Adrenal gland (tissue), 19 donors: ENCODE measurements at places on chromosomes 5 and 9. TPM values are rescaled to one million over a fixed set of nuclear protein-coding genes. Genes with fewer than 3 reads are reported as not detected.

- H3K27me3 ChIP-seq = no peaks in the 10 kb centered on the region
- H3K27ac ChIP-seq = no peak overlapping the region
- no peaks in the 10 kb centered on the region for H3K36me3 ChIP-seq
- H3K4me3 ChIP-seq = no peak overlapping the region
- DNase-seq = no peak
These were observed 216.1 kb downstream of the CFAP90 start for GRCh38 chr5:7634837-7635236.

GRCh38 chr5:172902497-172903472 is 56.4 kb upstream of the RPL26L1 start:
- peaks cover 62% of the 10 kb centered on the region for H3K4me1 ChIP-seq
- no peak overlapping the region for H3K4me3 ChIP-seq
- peak; percentile 97 for DNase-seq
- no peaks in the 10 kb centered on the region for H3K27me3 ChIP-seq
- H3K27ac ChIP-seq = peak overlapping the region; percentile 95
- H3K36me3 ChIP-seq = no peaks in the 10 kb centered on the region

- H3K4me1 ChIP-seq = peaks cover 14% of the 10 kb centered on the region
- H3K4me3 ChIP-seq = peak within 1 kb of the TSS; percentile 56
- H3K27me3 ChIP-seq = no peaks in the 10 kb centered on the region
- DNase-seq = peak; percentile 94
- peak within 1 kb of the TSS; percentile 49 for H3K27ac ChIP-seq
These were observed at the start of gene NIM1K for GRCh38 chr5:43191740-43192557. TSS of gene NIM1K (plus strand) at chr5:43192225. CDS start at chr5:43245776, 53,551 bp downstream.

- no peak for DNase-seq
- H3K36me3 ChIP-seq = no peaks in the 10 kb centered on the region
- H3K4me1 ChIP-seq = no peaks in the 10 kb centered on the region
- H3K27me3 ChIP-seq = peaks cover 13% of the 10 kb centered on the region
- no peak overlapping the region for H3K27ac ChIP-seq
- no peak overlapping the region for H3K4me3 ChIP-seq
These were observed 17.3 kb upstream of the SMIM32 start for GRCh38 chr5:136210259-136210658.

DNA sequence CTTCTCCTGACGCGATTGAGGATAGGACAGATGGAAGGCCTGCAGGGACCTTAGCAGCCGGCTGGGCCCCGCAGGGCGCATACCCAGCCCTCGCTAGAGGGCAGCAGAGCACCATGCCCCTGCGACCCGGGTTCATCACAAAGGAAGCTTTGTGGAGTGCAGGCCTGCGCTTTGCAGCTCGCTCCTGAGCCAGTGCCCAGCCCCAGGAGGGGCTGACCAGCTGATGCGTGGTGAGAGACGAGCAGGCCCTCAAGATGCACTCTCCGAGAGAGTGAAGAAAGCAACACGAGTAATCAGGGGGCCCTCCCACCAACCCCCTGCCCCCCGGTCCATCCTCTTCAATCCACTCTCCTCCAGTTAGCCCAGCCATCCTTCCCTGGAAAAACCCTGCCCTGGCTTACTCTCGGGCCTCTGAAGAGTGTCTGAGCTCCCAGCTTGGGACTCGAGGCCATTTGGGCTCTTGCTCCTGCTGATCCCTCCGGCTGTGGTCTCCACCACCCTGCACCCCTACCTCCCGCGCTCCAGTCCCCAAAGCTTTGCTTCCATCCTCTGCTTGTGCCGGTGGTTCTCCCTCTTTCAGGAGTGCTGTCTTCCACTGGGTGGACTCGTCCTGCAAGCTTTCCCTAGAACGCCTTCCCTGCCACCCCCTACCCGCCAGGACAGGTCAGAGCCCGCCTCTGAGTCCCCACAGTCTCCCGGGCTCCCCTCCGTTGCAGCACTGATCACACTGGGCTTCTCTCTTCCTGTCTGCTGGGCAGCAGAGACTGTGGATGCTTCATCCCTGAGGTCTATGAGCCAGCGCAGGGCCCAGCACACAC is 9.1 kb upstream of the KIF12 start:
- no peaks in the 10 kb centered on the region for H3K36me3 ChIP-seq
- peaks cover under 1% of the 10 kb centered on the region for H3K27me3 ChIP-seq
- no peak overlapping the region for H3K4me3 ChIP-seq
- DNase-seq = peak; percentile 82

DNA sequence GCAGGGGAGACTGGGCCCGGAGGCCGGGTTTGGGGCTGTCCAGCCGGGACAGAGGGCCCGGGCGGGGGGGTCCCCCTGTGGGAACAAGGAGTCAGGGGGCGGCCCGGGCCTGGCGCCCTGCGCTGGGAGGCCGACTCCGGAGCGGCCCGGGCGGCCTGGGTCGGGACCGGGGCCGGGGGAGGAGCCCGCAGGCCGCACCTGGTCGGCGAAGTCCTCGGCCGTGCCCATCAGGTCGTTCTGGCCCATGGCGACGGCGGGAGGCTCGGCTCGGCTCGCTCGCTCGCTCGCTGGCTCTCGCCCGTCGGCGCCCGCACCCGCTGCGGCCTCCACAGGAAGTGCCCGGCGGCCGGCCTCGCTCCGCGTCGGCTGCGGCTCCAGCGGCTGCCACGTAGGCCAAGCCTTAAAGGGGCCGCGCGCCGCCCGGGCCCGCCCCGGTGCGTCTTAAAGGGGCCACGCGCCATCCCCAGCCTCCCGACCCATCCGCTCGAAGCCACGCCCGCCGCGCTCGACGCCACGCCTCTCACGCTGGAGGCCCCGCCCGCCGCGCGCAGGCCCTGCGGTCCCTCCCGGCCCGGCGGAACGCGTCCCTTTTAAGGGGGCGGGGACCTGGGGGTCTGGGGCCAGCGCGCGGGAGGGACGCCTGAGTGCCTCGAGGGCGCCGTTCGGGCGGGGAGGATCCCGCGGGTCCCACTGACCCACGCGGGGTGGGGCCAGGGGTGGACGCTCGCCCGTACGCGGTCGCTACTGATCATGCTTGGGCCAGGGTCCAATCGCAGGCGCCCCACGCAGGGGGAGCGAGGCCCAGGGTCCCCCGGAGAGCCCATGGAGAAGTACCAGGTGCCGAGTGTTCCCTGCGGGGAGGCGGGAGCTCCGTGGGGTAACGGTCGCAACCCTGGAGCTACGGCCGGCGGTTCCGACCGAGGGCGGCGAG is at the start of the genes STKLD1 and SURF4:
Gene STKLD1, plus strand, starts transcription at position 643 of the 931 bp plus-strand sequence. Its CDS starts 108 bp downstream, at position 751.
Gene SURF4, minus strand, starts transcription at position 337 of the 931 bp plus-strand sequence. Its CDS starts 91 bp downstream, at position 246.
- H3K4me3 ChIP-seq = peak within 1 kb of the TSS; percentile 76
- H3K27me3 ChIP-seq = no peaks in the 10 kb centered on the region
- peak within 1 kb of the TSS; percentile 98 for H3K27ac ChIP-seq
- H3K4me1 ChIP-seq = peaks cover 20% of the 10 kb centered on the region
- DNase-seq = peak; percentile 97

DNA sequence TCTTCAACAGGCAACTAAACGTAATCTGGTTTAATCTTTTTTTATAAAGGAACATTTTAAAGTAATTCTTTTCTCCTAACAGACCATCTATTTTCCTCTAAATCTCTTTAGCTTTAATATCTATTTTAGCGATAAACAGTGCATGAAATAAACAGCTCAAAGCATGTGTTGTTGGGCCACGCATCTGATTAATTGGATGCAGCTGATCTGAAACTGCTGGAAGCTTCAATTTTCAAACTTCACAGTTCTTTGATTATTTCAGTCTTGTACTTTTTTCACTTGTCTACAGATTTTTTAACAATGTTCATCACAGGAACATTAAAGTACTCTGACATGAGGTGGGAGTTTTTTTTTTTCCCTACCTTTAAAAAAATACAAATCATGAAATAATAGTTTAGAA is 443.6 kb downstream of the HCN1 start:
- DNase-seq = no peak
- no peak overlapping the region for H3K4me3 ChIP-seq
- no peaks in the 10 kb centered on the region for H3K27me3 ChIP-seq
- H3K27ac ChIP-seq = no peak overlapping the region
- H3K36me3 ChIP-seq = no peaks in the 10 kb centered on the region
- H3K4me1 ChIP-seq = no peaks in the 10 kb centered on the region

DNA sequence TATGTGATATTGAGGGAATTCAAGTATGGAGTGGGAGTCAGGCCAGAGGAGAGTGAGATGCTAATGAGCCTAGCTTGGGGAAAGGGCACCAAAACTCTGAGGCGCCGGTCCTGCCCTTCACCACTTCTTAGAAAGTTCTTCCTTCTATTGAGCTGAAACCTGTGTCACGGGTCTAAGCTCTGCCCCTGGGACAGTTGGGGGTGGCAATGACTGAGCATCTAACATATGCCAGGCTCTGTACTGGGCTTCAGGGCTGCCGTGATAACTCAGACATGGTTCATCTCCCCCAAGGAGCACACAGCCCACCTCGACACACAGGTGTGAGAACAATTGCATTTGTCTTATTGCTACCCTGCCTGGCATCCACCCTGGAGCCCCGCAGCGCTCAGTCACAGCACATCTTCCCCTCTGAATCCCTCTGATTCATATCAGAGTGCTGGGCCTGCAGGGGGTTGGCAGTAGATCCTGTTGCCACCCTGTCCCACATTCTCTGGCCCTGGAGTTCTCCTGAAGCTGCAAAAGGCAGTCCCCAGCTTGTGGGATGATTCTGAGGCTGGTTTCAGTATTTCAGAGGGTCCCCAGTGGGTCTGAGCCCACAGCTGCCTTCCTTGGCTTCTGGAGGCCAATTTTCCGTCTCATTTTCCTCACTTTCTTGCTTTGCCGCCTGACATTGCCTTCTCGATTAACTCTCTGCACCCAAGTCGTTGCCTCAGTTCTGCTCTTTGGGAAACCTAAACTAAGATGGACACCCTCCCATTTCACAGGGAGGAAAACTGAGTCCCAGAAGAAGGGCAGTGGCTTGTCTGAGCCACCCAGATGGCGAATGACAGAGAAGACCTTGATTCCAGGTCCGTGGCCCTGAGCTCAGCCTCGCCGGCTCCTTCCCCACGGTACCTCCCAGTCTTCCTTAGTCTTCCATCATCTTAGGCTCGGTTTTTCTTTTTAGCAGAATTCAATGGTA is 42.5 kb downstream of the ALG2 start:
- no peak overlapping the region for H3K4me3 ChIP-seq
- H3K36me3 ChIP-seq = no peaks in the 10 kb centered on the region
- H3K27ac ChIP-seq = no peak overlapping the region

GRCh38 chr5:90483206-90483605 is 8.5 kb downstream of the POLR3G start:
- H3K4me1 ChIP-seq = no peaks in the 10 kb centered on the region
- no peaks in the 10 kb centered on the region for H3K36me3 ChIP-seq
- DNase-seq = no peak

DNA sequence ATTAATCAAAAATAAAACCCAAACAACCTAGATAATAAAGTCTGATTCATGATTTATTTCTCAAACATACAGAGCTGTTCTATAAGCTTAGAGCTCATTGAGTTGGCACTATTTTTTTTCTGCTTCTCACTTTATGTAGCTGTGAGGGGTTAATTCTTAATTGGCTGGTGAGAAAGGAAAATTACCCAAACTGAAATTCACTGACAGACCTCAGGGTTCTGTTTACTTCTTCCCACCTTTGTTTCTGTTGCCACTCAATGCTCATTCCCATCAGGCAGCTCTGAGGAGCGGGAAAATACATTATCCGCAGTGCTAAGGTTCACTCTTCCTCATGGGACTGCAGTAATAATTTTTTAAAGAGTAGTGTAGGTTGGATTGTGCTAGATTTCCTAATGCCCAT is 139.9 kb downstream of the KCTD16 start:
- H3K4me3 ChIP-seq = no peak overlapping the region
- DNase-seq = no peak
- no peaks in the 10 kb centered on the region for H3K36me3 ChIP-seq
- no peaks in the 10 kb centered on the region for H3K4me1 ChIP-seq

- H3K4me3 ChIP-seq = no peak overlapping the region
- no peak for DNase-seq
- H3K36me3 ChIP-seq = no peaks in the 10 kb centered on the region
- H3K4me1 ChIP-seq = no peaks in the 10 kb centered on the region
These were observed 301.5 kb downstream of the SEMA5A start for GRCh38 chr5:9244417-9244816.

DNA sequence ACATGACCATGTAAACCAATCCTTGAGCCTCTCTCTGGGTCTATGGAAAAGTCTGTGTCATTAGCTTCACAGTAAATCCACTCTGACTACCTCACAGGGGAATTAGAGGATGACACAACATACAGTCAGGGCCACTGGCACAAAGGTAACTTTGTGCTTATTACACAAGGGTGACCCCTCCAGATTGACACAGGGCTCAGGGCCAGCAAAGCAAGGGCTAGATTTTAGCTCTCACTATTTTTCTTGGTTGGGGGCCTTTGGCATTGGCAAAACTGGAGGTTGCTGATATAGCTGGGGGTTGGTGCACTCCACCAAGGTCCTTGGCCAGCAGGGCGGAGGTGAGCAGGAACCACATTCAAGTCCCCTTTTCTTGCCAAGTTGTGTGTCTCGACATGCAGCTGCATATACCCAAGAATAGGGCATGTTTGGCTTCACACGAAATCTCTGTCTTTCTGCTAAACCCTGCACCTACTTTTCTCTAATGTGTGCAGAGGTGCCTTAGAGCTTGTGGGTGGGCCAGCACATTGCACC is 15.2 kb upstream of the OSMR start:
- H3K27ac ChIP-seq = no peak overlapping the region
- H3K27me3 ChIP-seq = no peaks in the 10 kb centered on the region
- DNase-seq = peak; percentile 30
- no peak overlapping the region for H3K4me3 ChIP-seq
- no peaks in the 10 kb centered on the region for H3K36me3 ChIP-seq
- peaks cover 8% of the 10 kb centered on the region for H3K4me1 ChIP-seq

- H3K27me3 ChIP-seq = no peaks in the 10 kb centered on the region
- H3K36me3 ChIP-seq = no peaks in the 10 kb centered on the region
- no peak for DNase-seq
- peak overlapping the region; percentile 49 for H3K27ac ChIP-seq
These were observed 14.8 kb upstream of the CEMIP2 start for GRCh38 chr9:71783120-71783523.

The TTC23L gene
- 1.9 TPM for total RNA-seq

The RNF208 gene
- total RNA-seq = 33.8 TPM

The SOHLH1 gene
- not detected for total RNA-seq

The SLCO6A1 gene
- not detected for total RNA-seq

The PCDHGB3 gene
- 2.4 TPM for total RNA-seq

The CA9 gene
- total RNA-seq = 13.7 TPM

The IL5 gene
- not detected for total RNA-seq

The CDK5RAP2 gene
- 60.7 TPM for total RNA-seq

The NOXA1 gene
- total RNA-seq = 9.4 TPM
